ENCODE measurements at places on chromosomes 7 and 10. TPM values are rescaled to one million over a fixed set of nuclear protein-coding genes. Genes with fewer than 3 reads are reported as not detected.
A peak's percentile ranks its signal among the peaks of the same experiment; 100 is the strongest.

The PHTF2 gene
- total RNA-seq = 17.5 TPM

The CNOT4 gene
- total RNA-seq = 17.8 TPM

The GSTO2 gene
- 0.15 TPM for total RNA-seq

The NPSR1 gene
- total RNA-seq = not detected

The SAP25 gene
- total RNA-seq = 5.6 TPM

The POMZP3 gene
- 8.6 TPM for total RNA-seq

The CNTNAP2 gene
- 8.9 TPM for total RNA-seq

- peak; percentile 78 for ATAC-seq
These were observed 180.3 kb upstream of the GRB10 start for GRCh38 chr7:50962962-50963374.

DNA sequence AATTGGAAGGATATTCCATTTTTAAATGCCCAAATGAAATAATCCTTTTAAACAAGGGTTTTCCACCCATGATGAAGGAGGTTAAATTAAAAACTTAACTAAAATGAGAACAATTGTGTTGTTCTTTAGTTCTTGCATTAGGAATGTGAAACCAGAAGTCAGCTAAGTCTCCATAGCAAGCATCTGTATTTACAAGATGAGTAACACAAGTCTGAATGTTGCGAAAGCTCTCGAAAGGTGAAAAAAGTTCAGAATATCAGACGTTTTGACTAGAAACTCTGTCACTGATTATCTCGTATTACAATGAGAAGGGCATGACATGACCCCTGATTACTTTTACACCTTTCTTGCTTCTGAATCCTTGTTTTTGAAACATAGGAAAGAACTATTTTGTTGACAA is 149.6 kb downstream of the BICC1 start:
- peak; percentile 52 for ATAC-seq

GRCh38 chr10:128932071-128932820 is 534.8 kb upstream of the MGMT start:
- no peak for ATAC-seq

- no peak for ATAC-seq
These were observed 2.8 kb downstream of the ZNF746 start for GRCh38 chr7:149494738-149495368.

- ATAC-seq = no peak
These were observed 8.0 kb downstream of the HKDC1 start for GRCh38 chr10:69228151-69228550.

GRCh38 chr7:141649137-141649864 is 52.7 kb downstream of the DENND11 start:
- no peak for ATAC-seq

DNA sequence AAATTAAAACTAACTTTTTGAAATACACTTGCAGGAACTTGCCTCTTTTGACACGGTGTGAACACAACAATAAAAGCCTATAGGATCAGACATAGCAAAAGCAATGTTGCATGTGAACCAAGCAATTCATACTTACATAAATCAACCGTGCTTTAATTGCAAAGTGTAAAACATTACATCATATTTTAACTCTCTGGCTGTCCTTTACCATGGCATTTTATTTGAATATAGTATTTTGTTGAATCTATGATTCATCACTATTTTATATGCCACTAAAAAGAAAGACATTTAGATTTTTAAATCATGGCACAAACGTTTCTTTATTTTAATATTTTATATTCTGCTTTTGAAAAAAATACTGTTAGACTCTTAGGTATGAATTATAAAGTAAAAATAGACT is 757.0 kb upstream of the KCND2 start:
- ATAC-seq = no peak

GRCh38 chr10:62083412-62084267 is 182.1 kb downstream of the ARID5B start:
- ATAC-seq = peak; percentile 38

DNA sequence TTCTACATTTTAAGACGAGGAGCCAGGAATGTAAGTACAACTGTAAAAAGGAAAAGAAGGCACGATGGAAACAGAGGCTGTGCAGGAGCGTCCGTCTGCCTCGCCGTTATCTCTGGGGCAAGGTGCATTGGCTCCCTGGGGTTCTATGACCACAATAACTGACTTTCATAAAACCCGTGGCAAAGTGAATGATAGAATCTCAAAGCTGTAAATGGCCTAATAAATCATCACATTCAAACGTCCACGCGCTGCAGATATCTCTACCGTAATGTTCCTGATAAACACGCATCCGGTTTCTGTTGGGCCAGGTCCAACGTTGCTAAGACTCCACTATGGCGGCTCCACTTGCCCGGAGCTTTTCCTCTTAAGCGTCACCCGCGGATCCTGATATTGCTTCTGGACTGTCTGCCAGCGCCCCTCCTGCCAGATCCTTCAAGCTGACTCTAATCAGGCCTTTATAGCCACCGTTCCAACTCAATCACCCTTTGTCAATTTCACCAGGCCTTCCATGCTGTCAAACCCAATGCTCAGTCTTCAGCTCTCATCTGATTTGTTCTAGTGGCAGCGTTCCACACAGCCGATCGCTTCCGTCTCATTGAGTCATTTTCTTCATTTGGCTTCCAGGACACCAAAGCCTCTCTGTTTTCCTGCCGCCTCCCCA is 265.6 kb upstream of the FOXK1 start:
- ATAC-seq = no peak
